H54 (cell line): ENCODE measurements at places on chromosomes 6 and 20.

DNA sequence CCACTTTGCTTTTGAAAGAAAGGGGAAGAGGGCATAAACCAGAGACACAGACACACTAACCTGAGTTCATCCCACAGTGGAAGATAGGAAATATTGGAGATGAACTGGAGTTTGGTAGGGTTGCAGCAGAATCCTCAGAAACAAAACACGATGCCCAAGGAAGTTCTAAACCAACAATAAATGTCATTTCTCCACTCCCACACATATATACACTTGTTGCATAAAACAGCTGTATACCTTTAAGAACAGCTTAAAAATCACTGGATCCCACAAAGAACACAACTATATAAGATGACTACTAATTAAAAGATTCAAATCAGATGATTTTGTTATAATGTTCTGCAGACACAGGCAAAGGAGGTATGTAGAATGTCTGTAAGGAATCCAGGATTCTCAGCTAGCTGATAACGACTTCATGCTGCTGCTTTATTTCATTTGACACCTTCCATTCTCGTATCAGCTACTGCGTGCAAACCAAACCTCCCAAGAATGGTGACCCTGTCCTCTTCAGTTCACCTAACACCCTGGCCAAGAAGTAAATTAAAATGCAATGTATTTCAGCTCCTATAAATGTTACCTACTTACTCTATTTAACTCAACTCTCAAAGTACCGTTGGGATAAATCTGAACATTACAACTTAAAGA lies 14.3 kb downstream of the KIF13A start:
- no peak for DNase-seq

GRCh38 chr20:34514897-34515483 lies 1.2 kb upstream of the DYNLRB1 start:
- DNase-seq: no peak

- no peak for DNase-seq
Measured at GRCh38 chr6:24880451-24880850, 55.3 kb downstream of the RIPOR2 start.

- peak; percentile 82 for DNase-seq
Measured at GRCh38 chr6:30130887-30131862, 4.8 kb upstream of the TRIM40 start.
